ENCODE measurements at places on chromosomes 13 and 19.

GRCh38 chr13:33497146-33497845, 211.7 kb upstream of the STARD13 start:
- no peak for DNase-seq

DNA sequence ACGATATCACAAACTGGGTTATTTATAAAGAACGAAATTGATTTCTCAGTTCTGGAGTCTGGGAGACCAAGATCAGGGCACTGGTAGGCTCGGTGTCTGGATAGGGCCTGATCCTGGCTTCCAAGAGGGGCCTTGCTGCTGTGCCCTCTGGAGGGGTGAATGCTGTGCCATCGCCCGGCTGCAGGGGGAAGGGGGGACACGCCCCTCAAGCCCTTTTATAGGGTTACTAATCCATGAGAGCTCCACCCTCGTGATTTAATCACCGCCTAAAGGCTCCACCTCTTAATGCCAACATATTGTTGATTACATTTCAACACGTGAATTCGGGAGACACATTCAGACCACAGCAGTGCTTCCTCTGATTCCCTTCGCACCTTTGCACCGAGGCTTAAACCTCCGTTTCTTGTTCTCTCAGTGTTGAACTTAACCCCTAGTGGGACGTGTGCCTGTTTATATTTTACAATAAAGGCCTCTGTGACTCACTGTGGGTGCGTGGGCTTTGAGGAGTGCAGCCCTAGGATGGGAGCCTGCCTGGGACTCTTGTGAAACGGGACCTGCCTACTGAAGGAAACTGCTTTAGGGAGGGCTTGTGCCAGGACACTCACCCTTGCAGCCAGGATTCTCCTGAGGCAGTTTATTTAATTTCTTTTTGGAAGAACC, 52.4 kb upstream of the SPATA13 start:
- DNase-seq: no peak

DNA sequence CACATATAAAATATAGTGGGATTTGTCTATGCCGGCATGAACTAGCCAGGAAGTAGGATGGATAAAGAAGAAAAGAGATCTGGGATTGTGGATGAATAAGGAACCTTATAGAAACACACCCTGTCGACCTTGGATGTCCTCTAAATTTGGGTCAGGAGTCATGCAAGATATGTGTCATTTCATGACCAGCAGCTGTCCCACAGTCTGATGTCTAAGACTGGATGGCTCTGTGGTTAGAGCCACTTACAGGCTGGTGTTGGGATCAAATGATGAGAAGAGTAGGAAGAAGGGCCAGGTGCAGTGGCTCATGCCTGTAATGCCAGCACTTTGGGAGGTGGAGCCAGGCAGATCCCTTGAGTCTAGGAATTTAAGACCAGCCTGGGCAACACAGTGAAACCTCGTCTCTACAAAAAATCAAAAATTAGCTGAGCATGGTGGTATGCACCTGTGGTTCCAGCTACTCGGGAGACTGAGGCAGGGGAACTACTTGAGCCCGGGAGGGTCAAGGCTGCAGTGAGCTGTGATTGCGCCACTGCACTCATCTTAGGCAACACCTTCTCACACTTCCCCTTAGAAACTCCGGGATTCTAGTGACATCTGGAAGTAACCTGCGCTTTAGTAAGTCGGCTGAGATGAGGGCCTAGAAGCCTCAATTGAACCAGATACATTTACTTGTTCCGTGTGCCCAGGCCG, 30.8 kb downstream of the TMED1 start:
- no peak for DNase-seq

GRCh38 chr13:36530861-36531590, 98.7 kb downstream of the CCNA1 start:
- no peak for DNase-seq

GRCh38 chr19:18789883-18790565, 1.1 kb downstream of the COMP start:
- no peak for DNase-seq

GRCh38 chr13:48492096-48492440, 40.8 kb downstream of the RCBTB2 start:
- no peak for DNase-seq

GRCh38 chr19:1312767-1313694, 27.4 kb downstream of the EFNA2 start:
- DNase-seq: no peak

- DNase-seq: peak; percentile 89
These were observed 10.0 kb downstream of the COL5A3 start for GRCh38 chr19:10000171-10000826.

- DNase-seq: no peak
These were observed 4.9 kb upstream of the ERCC1 start for GRCh38 chr19:45428384-45429231.

DNA sequence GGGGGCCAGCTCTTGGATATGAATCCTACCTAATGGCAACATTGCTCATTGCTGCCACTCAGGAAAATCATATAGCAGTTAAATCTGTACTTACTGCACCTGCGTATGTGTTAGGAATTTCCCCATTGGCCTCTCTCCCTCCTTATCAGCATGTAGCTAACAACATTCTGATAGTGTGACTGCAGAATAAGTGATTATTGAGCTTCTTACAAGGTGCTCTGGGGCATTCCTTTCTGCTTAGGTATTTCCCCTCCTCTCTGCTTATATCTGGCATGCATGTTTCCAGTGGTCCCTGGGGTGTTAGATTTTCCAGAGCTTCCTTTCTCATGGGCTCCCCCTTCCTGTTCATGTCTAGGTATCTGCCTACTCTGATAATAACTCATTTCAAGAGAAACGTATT, 414.1 kb upstream of the SLITRK1 start:
- DNase-seq: no peak

- DNase-seq: no peak
These were observed 49.3 kb downstream of the RCBTB2 start for GRCh38 chr13:48483575-48483974.

GRCh38 chr19:12465211-12465610, 19.4 kb downstream of the ZNF709 start:
- DNase-seq: no peak

- DNase-seq: no peak
These were observed 189.0 kb upstream of the KLHL1 start for GRCh38 chr13:70297189-70297616.

- DNase-seq: no peak
These were observed 240.8 kb downstream of the TEX29 start for GRCh38 chr13:111561091-111561781.

GRCh38 chr19:53131727-53132126, 983 bp downstream of the ZNF415 start:
- no peak for DNase-seq

DNA sequence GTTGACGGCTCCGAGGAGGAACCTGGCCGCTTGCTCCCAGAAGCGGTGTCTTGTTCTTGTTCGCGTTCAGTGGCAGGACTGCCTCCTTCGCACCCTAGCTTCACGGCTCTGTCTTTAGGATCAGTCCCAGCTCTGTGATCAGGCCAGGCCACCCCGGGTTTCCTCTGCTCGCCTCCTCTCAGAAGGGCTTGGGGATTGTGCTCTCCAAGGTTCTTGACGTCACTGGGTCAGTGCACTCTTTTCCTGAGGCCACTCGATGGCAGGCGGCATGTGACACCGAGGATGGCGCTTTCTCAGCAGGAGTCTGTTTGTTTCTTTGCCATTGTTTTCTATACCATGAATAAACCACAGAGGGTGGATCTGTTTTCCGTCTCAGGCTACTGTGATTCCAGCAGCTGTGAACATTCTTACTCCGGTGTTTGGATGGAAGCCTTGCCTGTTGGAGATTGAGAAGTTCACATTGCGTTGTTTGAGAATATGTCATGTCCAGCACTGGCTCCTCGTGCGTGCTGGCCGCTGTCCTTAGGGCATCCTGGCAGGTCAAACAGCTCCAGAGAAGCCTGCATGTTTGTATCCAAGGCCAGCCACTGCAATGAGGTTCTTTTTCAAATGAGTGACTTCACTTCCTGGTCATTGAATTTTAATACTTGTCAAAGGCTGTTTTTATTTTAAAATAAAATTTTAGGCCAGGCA, 44.5 kb downstream of the SLC7A9 start:
- no peak for DNase-seq

DNA sequence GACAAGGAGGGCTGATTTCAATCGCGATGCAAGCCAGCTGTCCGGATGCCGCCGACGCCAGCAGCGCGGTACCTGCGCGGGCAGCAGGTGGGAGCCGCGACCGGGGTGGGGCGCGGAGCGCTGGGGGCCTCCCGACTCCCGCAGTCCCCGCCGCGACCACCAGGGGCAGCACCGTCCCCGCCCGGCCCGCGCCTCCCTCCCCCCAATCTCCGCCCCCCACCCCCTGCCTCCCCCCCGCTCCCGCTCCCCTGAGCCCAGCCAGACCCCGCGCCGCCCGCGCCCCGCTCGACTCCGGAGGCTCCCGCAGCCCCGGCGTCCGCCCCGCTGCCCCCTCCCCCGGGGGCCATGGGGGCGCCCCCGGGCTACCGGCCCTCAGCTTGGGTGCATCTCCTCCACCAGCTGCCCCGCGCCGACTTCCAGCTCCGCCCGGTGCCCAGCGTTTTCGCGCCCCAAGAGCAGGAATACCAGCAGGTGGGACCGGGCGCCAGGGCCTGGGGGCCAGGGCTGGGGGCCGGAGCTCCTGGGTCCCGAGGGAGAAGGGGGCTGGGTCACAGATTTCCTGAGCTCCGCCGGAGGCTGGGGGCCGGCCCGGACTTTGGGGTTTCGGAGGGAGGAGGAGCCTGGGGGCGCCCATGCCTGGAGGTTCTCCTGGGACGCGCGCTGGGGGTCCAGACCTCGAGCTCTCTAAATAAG, at the start of gene TTYH1:
TSS of gene TTYH1 (plus strand) at position 257 of the 693 bp plus-strand sequence. CDS start at position 346, 89 bp downstream.
- peak; percentile 25 for DNase-seq

DNA sequence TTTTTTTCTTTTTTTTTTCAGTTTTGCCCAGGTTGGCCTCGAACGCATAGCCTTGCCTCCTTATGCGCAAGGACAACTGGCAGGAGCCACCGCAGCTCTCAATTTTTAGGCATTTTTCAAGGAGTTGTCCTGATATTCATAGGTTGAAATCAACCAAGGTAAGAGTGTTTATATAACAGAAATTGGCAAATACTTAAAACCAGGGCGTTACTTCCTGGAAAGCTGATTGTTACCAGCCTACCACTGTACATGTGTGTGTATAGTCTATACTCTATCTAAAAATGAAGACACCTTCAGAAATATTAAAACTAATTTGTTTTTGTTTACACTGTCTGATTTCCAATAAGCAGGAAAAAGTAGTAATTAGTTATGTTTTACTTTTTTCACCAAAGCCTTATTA, 39.2 kb downstream of the GPC6 start:
- no peak for DNase-seq

Data from D721Med (cell line).